Naive B cell (primary cell): ENCODE measurements at places on chromosomes 3 and 15.

GRCh38 chr3:61073566-61074165 lies 177.6 kb downstream of the FHIT start:
- no peak for DNase-seq
- H3K36me3 ChIP-seq = no peaks in the 10 kb centered on the region
- H3K4me1 ChIP-seq = no peaks in the 10 kb centered on the region
- no peaks in the 10 kb centered on the region for H3K27me3 ChIP-seq
- H3K27ac ChIP-seq = no peak overlapping the region

- no peaks in the 10 kb centered on the region for H3K27me3 ChIP-seq
- no peak for DNase-seq
- no peaks in the 10 kb centered on the region for H3K36me3 ChIP-seq
- no peak overlapping the region for H3K27ac ChIP-seq
- no peak overlapping the region for H3K4me3 ChIP-seq
- H3K4me1 ChIP-seq = peaks cover 18% of the 10 kb centered on the region
These were observed 194.9 kb downstream of the ARRDC4 start for GRCh38 chr15:98155356-98155755.

DNA sequence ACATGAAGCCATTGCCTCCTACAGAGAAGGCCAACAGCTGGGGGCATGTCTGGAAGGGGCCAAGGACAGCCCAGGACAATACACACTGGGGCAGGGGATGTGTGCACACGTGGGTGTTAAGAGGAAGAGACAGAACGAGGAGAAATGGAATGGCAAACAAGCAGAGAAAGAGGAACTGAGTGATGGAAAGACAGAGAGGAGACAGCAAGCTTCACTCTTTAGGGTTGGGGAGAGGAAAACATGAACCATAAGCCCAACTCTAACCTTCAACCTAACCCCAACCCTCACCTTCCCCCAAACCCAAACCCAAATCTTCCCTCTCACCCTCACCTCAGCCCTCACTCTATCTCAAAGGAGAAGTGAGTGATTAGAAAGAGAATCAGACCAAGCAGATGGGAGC lies 11.9 kb upstream of the PARL start:
- H3K27me3 ChIP-seq = peaks cover 45% of the 10 kb centered on the region
- no peak overlapping the region for H3K27ac ChIP-seq
- no peak overlapping the region for H3K4me3 ChIP-seq
- DNase-seq = no peak
- peaks cover 9% of the 10 kb centered on the region for H3K36me3 ChIP-seq

DNA sequence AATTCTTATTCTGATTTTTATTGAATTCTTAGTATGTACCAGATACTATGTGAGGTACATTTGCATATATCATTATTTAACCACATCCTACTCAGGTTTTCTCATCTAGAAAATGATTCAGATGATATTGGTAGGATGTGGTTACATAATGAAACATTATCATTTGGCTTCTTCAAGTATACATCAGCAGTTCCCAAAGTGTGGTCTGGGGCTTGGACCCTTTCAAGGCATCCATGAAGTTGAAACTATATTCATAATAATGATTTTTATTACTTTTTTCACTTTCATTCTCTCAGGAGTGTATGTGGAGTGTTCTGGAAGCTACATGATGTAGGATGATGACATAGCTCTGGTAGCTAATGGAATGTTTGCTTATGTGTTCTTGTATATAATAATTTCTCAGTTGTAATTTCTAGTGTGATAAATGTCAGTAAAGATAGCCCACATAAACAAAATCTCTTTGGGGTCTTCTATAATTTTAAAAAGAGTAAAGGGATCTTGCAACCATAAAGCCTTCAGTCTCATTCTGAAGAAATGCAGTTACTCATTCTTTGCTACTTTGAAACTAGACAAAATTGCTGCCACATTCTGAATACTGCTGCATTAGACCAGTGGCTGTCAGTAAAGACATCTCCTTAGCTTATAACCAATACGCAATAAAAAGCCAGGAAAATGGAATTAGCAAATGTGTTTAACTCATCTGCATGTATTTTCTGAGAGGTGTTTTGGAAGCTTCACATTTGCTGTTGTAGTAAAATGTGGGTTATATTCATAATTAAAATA lies 95.8 kb downstream of the PPARG start:
- H3K4me1 ChIP-seq = peaks cover 7% of the 10 kb centered on the region
- H3K27me3 ChIP-seq = peaks cover 30% of the 10 kb centered on the region
- H3K36me3 ChIP-seq = no peaks in the 10 kb centered on the region
- no peak overlapping the region for H3K4me3 ChIP-seq
- no peak for DNase-seq

DNA sequence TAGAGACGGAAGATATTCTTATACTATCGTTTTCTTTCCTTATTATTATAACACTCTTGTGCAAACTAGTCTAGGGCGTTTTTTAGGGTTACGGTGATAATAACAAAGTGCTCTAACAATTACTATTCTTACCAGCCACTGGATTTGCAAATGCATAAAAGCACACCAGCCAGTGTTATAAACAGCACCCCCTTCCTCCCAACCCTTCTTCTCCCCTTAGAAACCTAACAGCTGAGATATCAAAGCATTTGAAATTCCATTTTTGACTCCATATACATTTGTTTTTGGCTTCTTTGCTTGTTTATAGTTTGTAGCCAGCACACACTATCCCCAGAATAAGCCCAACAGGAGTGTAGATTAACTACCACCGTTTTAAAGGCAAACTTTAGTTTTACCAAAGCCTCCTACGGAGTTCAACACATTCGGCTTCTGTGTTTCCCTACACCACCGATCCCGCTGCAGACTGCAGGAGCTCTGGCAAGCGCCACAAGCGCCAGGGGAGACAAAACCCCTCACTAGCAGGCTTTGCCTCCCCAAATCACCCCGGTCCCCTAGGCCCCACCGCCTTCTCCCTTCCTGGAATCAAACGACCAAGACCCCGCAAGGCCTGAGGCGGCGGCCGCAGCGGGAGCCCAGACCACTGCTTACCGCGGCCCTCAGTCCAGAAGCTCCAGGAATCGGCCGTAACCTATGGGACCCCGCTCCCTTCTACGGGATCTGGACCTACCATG lies 461 bp downstream of the COPB2 start:
- H3K27me3 ChIP-seq = no peaks in the 10 kb centered on the region
- DNase-seq = no peak
- peak overlapping the region; percentile 98 for H3K4me3 ChIP-seq
- peak overlapping the region; percentile 97 for H3K27ac ChIP-seq

- H3K36me3 ChIP-seq = peaks cover 4% of the 10 kb centered on the region
- H3K27me3 ChIP-seq = no peaks in the 10 kb centered on the region
- H3K27ac ChIP-seq = no peak overlapping the region
These were observed 138.5 kb upstream of the ABI3BP start for GRCh38 chr3:101131767-101132166.

GRCh38 chr15:58731756-58732535 lies 17.6 kb downstream of the ADAM10 start:
- no peak overlapping the region for H3K4me3 ChIP-seq
- peak overlapping the region; percentile 44 for H3K27ac ChIP-seq
- DNase-seq = no peak
- no peaks in the 10 kb centered on the region for H3K27me3 ChIP-seq
- H3K36me3 ChIP-seq = no peaks in the 10 kb centered on the region
- H3K4me1 ChIP-seq = peaks cover 56% of the 10 kb centered on the region

DNA sequence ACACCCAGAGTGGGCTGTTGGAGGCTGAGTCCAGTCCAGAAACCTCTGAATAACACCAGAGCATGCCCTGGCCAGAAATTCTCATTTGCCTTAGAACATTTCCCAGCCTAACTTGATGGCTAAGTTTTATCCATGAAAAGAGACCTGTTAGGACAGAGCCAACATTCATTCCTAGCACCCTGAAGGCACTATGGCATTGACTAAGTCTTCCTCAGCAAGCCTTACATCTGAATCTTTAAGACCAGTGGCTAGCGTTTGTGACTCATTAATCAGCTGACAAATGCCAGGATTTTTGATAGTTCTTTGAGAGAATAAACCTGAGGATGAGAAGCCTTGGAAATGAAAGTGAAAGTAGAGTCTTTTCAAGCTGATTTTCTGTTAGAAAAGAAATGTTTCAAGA lies 1087.1 kb upstream of the ALCAM start:
- no peak for DNase-seq
- H3K36me3 ChIP-seq = peaks cover 7% of the 10 kb centered on the region
- no peak overlapping the region for H3K4me3 ChIP-seq

- no peak for DNase-seq
- no peaks in the 10 kb centered on the region for H3K4me1 ChIP-seq
- H3K36me3 ChIP-seq = no peaks in the 10 kb centered on the region
- peaks cover 3% of the 10 kb centered on the region for H3K27me3 ChIP-seq
These were observed 406.2 kb downstream of the MFSD1 start for GRCh38 chr3:159208050-159208449.

DNA sequence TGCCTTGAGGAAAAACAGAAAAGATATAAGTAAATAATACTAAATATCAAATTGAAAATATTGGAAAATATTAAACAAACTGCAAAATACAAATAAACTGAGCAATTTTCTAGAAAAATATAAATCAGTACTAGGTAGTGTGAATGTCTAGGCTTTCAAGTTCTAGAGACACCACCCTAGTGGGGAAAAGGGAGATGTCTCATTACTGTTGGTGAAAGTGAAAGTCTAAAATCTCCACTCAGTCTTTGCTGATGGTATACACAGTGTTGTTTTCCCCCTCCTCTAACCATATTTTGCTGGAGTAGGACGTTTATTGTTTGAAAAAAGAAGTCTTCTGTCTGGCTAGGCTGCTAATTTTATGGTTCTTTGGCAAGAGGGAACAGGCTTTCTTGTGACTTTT lies 1368.9 kb downstream of the OTOL1 start:
- H3K4me3 ChIP-seq = no peak overlapping the region
- H3K27me3 ChIP-seq = no peaks in the 10 kb centered on the region
- no peak for DNase-seq
- H3K36me3 ChIP-seq = no peaks in the 10 kb centered on the region

- H3K27ac ChIP-seq = peak overlapping the region; percentile 99
- no peak for DNase-seq
These were observed 39.5 kb downstream of the STARD5 start for GRCh38 chr15:81284256-81285031.

GRCh38 chr3:36944012-36944640 lies 728 bp downstream of the TRANK1 start:
- DNase-seq = peak; percentile 28
- peak overlapping the region; percentile 69 for H3K27ac ChIP-seq
- peaks cover 30% of the 10 kb centered on the region for H3K4me1 ChIP-seq
- no peaks in the 10 kb centered on the region for H3K27me3 ChIP-seq
- peak overlapping the region; percentile 83 for H3K4me3 ChIP-seq

GRCh38 chr3:132064114-132064513 lies 29.3 kb upstream of the CPNE4 start:
- H3K4me3 ChIP-seq = no peak overlapping the region
- no peak overlapping the region for H3K27ac ChIP-seq
- DNase-seq = no peak
- H3K4me1 ChIP-seq = no peaks in the 10 kb centered on the region
- peaks cover 18% of the 10 kb centered on the region for H3K27me3 ChIP-seq
- H3K36me3 ChIP-seq = no peaks in the 10 kb centered on the region

GRCh38 chr3:164604687-164605086 lies 473.6 kb downstream of the SI start:
- H3K4me1 ChIP-seq = no peaks in the 10 kb centered on the region
- H3K27me3 ChIP-seq = no peaks in the 10 kb centered on the region
- H3K27ac ChIP-seq = no peak overlapping the region
- no peak overlapping the region for H3K4me3 ChIP-seq
- DNase-seq = no peak

DNA sequence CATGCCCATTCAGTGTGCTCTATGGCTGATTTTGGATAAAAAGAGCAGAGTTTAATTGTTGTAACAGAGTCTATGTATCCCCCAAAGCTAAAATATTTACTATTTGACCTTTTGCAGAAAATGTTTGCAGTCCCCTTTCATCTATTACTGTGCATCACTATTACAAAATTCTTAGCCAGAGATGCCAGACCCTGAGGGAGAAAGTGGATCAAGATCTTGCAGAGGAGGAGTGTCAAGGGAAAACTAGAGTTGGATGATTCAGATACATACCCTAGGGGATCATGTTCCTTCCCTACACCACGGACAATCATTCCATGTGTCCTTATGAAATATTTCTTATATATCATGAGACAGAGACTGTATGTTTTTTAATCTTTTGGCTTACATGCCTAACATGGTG lies 68.6 kb upstream of the TPRG1 start:
- no peak for DNase-seq
- no peak overlapping the region for H3K27ac ChIP-seq
- peaks cover 29% of the 10 kb centered on the region for H3K27me3 ChIP-seq
- no peak overlapping the region for H3K4me3 ChIP-seq
- H3K36me3 ChIP-seq = no peaks in the 10 kb centered on the region

GRCh38 chr15:42371096-42371495 lies 11.8 kb downstream of the CAPN3 start:
- peaks cover 1% of the 10 kb centered on the region for H3K4me1 ChIP-seq
- no peak for DNase-seq
- H3K4me3 ChIP-seq = no peak overlapping the region

GRCh38 chr15:67843571-67844387 lies 3.9 kb upstream of the RNU6-1 start:
- H3K4me3 ChIP-seq = no peak overlapping the region
- peaks cover 20% of the 10 kb centered on the region for H3K4me1 ChIP-seq
- no peak for DNase-seq
- H3K27me3 ChIP-seq = peaks cover 4% of the 10 kb centered on the region
- H3K27ac ChIP-seq = no peak overlapping the region

DNA sequence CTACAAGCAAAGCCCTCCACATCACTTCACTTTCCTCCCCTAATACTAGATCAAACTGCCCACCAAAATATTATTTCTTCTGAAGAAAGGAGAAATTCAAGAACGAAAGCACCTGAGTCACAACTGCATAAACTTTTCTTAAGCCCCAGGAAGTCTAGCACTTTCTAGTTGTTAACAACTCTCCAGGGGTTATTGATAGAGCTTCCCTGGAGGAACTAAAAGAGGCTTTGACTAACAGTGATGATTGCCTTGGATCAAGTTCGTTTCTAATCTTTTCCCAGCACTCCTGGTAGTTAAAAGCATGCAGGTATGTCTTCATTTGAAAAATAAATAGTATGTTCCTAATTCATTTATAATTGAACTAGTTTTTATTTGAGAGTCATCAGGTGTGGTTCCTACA lies 917.0 kb downstream of the TUSC7 start:
- no peak overlapping the region for H3K4me3 ChIP-seq
- no peaks in the 10 kb centered on the region for H3K36me3 ChIP-seq
- H3K27ac ChIP-seq = no peak overlapping the region
- H3K27me3 ChIP-seq = no peaks in the 10 kb centered on the region
- DNase-seq = no peak
- no peaks in the 10 kb centered on the region for H3K4me1 ChIP-seq

GRCh38 chr3:14827776-14828175 lies 9.0 kb downstream of the FGD5 start:
- H3K27me3 ChIP-seq = peaks cover 33% of the 10 kb centered on the region
- no peak overlapping the region for H3K4me3 ChIP-seq
- no peaks in the 10 kb centered on the region for H3K4me1 ChIP-seq
- H3K27ac ChIP-seq = no peak overlapping the region
- DNase-seq = no peak

DNA sequence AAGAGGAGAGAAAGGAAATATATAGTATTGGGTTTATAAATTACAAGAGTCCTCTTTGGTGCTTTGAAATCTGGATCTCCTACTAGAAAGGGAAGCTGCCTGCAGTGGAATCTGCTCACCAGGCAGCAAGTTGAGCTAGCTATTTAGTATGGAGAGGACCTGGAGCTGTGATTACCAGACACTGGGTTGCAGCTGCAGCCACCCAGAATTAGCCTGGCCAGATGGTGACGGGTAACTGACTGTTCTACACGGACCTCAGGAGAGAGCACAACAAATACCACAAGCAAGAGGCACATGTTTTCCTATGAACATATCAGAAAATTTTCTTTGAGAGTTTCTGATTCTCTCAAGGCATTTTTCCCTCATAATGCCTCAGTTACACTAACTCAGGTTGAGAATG lies 46.5 kb downstream of the SYNPR start:
- H3K27me3 ChIP-seq = no peaks in the 10 kb centered on the region
- H3K36me3 ChIP-seq = no peaks in the 10 kb centered on the region
- H3K4me3 ChIP-seq = no peak overlapping the region
- H3K27ac ChIP-seq = no peak overlapping the region
